ENCODE measurements at places on chromosomes 7 and 10.

GRCh38 chr10:10587744-10588393, 429.8 kb upstream of the CELF2 start:
- no peak for DNase-seq

DNA sequence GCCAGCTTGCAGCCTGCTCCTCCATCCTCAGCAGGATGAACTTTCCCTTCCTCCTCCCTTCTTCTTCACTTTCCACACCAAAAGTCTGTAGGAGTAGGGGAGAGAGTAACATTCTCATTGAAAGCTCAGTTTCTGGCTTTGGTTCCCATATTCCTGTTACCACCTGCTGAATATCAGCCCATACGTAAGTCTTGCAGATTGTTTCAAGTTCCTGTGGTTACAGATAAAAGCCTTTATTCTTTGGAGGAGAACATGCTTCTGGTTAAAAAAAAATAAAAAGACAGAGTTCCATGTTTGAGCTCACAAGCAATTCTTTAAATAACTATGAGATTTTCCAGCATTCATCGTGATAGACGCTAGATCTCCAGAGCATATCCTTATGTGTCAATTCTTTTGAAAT, 637.3 kb downstream of the SUGCT start:
- DNase-seq = no peak

DNA sequence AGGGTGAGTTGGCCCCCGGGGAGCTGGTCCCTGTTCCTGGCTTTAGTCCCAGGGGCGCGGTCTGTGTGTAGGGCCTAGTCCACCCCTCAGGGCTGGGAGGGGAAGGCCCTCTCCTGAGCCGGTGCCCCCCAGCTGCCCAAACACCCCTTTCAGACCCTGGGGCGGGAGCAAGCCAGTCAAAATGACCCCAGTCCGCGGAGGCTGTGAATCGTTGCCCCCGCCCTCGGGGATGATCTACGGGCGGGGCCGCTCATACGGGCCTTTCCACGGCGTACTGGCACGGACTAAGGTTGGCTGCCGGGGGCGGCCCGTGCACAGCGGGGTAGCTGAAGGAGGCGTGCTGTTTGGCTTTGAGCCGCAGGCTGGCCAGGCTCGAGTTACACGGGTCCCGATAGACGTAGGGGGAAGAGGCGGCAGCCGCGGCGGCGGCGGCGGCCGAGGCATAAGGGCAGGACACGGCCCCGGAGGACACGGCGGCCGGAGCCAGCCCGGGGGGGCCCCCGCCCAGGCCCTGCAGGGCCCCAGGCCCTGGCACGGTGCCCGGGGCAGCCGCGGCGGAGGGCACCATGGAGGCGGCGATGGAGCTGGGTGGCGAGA, 4.3 kb downstream of the ELOVL3 start:
- no peak for DNase-seq

DNA sequence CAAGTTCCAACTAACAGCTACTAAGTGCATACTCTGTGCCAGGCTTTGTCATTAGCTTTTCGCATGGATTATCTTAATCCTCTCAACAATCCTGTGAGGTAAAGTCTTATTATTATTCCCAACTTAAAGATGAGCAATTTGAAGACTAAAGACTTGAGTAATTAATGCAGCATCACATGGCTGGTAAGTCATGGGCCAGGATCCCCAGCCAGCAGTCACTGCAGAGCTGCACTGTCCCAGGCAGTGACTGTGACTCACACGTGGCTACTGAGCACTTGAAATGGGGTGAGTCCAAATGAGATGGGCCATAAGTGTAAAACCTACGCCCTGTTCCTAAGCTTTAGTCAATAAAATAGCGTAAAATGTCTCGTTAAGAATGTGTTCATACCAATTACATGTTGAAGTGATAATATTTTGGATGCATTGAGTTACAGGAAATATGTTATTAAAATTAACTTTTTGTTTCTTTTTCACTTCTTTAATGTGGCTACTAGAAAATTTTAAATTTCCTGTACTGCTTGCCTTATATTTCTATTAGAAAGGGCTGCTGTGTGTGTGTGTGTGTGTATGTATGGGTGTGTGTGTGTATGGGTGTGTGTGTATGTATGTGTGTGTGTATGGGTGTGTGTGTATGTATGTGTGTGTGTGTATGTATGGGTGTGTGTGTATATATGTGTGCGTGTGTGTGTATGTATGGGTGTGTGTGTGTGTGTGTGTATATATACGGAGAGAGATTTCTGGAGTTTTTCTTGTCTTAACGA, 756.3 kb downstream of the AUTS2 start:
- DNase-seq = no peak

DNA sequence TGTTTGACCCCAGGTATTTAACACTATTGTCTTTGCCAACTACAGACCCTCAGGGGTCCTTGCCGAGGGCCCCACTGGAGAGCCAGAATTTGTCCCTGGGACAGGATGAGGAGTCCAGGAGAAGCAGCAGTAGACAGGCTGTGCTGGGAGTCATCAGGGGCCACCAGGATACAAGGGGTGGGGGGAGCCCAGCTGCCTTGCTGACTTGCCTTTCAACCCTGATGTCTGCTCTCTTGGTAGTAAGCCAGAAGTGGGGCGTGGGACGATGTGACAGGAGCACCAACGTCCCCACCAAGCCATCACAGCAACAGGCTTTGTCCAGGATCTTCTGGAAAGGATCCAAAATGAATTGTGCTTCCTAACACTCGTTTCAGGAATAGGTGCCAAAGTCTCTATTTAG, 62.4 kb upstream of the CDCA7L start:
- DNase-seq = no peak

GRCh38 chr7:101963693-101964092, 146.3 kb downstream of the CUX1 start:
- no peak for DNase-seq

- no peak for DNase-seq
Observed at GRCh38 chr10:132879408-132880127, 62.8 kb downstream of the CFAP46 start.

DNA sequence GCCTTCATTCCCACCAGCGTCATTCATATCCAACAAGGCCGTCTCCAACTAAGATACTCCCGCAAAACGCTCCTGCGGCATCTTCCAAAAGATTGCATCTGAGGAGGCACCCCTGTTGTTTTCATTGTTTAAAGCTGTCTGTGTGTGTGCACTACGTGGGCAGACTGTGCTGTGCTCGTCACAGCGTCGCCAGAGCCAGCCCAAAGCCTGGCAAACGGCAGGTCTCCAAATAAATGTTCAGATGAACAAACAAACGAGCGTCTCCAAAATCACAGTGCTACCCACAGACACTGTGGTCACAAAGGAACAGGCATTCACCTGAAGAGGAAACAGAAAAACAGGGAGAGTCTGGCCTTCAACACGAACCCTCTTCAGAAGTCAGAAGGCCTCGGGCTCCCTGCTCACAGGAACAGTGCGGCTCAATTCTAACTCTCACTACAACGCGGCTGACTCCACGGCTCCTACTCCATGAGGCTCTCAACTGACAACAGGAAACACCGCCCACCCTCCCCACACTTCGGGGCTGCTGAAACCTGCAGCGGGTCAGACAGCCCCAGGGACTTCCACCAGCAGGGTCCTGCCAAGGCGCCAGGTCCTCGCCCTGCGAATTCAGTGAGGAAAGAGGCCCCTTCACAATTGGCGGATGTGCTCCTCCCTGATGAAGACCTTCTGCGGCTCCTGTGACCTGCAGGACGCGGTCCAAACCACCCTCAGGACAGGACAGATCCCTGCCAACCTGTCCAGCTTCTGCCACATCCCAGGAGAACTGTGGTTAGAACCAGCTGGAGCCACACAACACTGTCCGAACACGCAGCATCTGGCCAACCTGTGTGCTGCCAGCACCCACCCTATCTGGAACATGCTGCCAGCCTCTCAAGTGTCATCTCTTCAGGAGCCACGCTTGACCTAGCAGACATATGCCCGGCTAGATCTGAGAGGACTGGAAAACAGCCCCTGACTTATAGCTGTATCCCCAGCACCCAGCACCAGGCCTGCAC, 36.1 kb downstream of the MAD1L1 start:
- DNase-seq = no peak

DNA sequence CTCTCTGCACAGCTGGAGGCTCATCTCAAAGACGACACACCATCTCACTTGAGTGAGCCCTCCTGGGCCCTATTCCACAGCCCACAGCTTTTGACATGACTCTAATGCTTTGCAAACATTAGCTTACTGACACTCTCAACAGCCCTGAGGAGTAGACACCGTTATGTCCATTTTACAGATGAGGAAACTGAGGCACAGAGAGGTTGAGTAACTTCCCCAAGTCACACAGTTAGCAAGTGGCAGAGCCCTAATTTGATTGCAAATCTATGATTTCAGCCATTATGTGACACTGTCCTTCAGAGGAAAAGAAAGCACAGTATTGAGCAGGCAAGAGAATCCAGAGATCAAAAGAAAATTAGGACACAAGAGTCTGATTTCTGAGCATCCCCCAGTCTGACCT, 16.0 kb downstream of the SLC25A13 start:
- DNase-seq = no peak

DNA sequence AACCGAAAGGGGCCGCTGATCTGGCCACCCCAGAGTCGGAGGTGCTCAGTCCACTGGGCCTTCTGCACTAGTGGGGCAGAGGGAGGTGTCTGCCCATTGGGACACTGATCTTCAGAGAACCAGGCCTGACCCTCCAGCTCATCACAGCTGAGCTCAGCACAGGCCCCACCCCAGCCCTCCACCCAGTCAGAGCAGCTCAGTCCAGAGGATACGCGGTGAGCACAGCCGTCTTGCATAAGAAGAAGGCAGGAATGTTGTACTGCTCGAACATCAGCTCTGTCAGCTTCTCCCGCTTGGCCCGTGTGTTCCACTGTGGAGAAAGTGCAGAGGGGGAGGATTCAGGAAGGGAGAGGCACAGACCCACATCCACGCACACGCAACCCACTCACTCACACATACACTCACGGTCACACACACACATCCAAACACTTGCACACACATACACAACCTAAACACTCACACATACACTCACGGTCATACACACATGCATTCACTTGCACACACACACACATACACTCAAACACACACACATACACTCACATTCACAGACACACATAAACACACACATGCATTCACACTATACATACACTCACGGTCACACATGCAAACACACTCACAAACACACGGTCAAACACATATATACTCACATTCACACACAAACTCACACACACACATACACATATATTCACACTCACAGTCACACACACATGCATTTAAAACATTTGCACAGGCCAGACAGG, 6.3 kb downstream of the ACTL6B start:
- no peak for DNase-seq

DNA sequence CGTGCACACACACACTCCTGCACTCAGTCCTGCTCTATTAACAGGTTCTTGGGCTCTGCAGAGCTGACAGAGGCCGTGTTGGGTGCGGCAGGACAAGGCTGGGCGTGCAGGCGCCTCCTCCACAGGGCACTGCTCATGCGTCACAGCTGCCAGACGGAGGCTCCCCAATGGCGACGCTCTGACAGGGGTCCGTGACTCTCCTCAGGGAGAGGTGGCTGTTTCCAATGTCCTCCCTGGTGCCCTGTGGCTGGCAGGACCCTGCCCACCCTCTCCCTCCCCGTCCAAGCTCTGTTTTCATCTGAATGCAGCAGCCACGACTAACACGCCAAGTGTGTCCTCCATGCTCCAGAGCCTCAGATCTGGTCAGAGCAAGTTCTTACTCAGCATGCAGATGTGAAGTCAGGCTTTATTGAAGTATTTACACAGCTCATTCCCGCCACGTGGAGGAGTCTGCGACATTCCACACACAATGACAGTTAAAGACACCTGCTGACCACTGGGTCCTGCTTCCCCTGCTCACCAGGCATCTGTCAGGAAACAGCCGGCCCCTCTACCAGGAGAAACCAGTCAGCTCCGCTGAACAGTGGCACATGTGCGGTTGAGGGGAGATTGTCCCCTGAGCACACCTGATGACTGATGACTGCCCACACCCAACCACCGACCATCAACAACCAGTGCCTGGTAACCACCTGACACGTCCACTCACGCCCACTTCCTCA, 116.7 kb downstream of the VIPR2 start:
- no peak for DNase-seq

- DNase-seq = no peak
Observed at GRCh38 chr7:28498636-28499035, 86.3 kb downstream of the CREB5 start.

GRCh38 chr10:5844345-5845055, 31.3 kb upstream of the GDI2 start:
- DNase-seq = no peak

DNA sequence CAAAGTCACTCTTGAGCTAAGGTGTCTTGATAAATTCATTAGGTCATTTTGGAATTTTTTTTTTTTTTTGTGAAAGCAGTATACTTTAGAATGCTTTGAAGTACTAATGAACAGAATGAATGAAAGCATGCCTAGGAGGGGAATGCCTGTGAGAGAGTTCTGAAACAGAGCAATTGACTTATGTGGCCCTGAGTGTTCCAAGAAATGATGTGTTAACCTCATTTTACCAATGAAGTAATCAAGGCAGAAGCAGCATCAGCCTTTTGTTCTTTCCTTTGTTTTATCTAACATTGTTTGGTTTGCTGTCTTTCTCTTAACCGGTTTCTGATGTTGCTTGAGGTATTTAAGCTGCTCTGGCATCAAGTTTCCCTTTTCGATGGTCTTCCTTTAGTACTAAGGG, 154.6 kb upstream of the HGF start:
- DNase-seq = no peak

- DNase-seq = no peak
Observed at GRCh38 chr10:77403761-77404160, 233.8 kb downstream of the KCNMA1 start.

GRCh38 chr10:130985158-130985753, 326.3 kb downstream of the TCERG1L start:
- no peak for DNase-seq

DNA sequence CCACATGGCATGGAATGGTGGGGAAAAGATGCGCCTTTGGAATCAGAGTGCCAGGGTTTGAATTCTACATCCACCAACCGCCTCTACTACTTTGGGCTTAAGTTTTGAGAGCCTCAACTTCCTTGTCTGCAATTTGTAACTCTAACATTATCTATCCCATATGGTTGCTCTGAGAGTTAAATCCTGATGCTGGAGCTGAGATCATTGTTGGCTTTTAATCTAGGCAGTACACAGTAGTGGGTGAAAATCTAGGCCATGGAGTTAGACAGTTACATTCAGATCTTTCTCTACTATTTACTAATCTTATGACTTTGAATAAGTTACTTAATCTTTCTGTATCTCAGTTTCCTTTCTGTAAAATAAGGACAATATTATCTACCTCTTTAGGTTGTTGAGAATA, 149.7 kb upstream of the AOAH start:
- DNase-seq = no peak

Measured in stimulated activated CD8-positive, alpha-beta memory T cell treated with anti-CD3 and anti-CD28 coated beads, Interleukin-7, amount 100 ng/mL, for 1 hour (primary cell).